Umbilical cord (tissue), 2 donors: ENCODE measurements at places on chromosomes 16 and 17.

GRCh38 chr17:18920911-18921441, 31.0 kb upstream of the SLC5A10 start:
- DNase-seq: no peak

GRCh38 chr16:81910366-81910885, 100.8 kb downstream of the SDR42E1 start:
- no peak for DNase-seq

GRCh38 chr16:81251871-81252270, 13.4 kb downstream of the BCO1 start:
- peak; percentile 82 for DNase-seq

DNA sequence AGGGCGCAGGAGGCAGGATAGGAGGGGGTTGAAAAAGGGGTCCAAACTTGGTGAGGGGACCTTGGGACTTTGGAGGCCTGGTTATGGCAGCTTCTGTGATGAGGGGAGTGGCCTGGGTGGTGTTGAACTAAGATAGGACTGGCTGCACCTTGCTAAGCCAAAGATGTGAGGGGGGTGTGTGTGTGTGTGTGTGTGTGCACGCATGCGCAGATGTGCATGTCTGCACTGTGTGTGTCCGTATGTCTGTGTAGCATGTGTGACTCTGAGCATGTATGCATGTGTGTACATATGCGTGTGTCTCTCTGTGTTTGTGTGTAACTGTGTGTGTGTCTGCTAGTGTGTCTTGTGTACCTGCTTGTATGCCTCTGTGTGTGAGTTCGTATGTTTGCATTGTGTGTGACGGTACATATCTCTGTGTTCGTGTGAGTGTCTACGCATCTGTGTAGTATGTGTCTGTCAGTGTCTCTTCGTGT, 4.1 kb downstream of the SLC16A5 start:
- DNase-seq: no peak

DNA sequence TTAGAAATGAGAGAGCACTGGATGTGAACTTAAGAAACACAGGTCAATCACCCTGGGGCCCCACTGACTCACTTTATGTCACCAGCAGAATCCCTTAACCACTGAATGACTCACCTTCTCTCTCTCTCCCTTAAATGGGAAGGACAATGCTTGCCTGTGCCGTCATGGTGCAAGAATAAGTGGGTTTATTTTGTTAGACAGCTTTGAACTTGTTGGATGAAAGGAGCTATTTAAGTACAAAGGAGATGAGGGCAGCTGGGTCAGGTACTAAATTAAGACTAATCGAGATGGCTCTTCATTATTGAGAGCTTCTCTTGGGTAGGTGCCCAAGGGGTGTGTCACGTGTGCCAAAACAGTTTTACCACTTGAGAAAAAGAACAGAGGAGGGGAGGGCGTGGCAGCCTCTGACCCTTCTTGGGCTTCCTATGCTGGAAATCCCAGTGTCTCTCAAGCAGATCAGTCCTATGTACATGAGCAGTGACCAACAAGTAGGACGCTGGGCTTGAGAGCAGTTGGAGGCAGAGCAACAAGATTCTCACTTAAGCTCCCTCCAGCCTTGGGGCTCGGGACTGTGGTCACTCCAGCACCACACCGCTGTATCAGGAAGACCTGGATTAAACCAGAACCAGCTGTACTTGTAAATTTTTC, 6.7 kb upstream of the KRT31 start:
- DNase-seq: peak; percentile 46

DNA sequence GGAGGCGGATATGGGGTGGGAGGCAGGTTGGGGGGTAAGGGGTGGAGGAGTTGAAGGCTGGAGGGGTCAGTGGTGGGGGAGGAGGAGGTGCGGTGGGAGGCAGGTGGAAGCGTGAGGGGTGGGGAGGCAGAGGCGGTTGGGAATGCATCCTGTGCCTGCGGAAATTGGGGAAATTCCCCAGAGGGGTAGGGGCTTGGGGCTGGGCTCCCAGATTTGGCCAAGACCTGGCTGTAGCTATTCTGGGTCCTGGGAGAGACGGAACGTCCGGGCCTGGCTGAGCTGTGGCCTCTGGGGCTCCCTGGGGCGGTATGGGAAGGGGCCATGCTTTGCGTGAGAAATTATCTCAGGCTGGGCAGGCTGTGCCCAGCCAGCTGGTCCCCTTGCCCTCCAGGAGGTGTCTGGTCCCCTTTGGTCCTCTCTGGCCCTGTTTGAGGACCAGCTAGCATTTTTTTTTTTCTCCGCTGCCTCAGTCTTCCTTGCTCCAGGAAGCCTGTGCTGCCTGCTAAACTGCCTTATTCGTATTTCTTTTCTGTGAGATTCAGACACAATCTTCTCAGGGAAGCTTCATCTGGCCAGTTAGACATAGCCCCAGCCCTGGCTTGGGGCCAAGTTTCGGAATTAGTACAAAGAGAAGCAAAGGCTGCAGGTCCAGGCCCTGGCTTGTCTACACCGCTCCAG, 7.3 kb upstream of the TRPV2 start:
- peak; percentile 87 for DNase-seq

DNA sequence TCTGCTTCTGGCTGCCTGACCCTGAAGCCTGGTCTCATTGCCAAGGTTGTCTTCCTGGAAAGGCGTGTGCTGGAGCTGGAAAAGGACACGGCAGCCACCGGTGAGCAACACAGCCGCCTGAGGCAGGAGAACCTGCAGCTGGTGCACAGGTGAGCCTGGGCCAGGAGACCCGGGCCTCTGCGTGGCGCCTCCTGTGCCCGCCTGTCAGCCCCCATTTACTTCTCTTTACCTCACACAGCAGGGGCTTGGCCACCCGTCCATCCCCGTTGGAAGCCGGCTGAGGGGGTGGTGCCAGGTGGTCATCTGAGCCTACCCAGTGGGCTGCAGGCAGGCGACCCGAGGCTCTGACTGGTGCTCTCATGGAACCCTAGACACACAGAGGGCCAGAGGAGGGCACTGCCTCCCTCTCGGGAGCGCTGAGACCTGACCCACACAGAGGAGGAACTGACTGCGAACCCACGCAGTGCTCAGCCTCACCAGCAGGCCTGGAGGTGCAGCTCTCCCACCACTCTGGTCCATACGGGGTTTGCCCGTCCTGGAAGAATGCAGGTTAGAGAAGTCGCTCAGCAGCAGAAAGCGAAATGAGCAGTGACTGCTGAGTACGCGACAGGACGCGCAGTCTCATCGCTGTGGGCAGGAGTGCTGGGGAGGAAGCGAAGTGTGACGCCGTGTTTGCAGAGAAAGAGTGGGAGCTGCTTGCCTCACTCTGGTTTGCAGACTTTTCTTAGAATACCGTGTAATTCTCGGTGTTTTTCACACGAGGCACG, 21.9 kb upstream of the CAPN15 start:
- no peak for DNase-seq

- DNase-seq: peak; percentile 72
These were observed 3.0 kb downstream of the DOC2B start for GRCh38 chr17:178292-179065.

DNA sequence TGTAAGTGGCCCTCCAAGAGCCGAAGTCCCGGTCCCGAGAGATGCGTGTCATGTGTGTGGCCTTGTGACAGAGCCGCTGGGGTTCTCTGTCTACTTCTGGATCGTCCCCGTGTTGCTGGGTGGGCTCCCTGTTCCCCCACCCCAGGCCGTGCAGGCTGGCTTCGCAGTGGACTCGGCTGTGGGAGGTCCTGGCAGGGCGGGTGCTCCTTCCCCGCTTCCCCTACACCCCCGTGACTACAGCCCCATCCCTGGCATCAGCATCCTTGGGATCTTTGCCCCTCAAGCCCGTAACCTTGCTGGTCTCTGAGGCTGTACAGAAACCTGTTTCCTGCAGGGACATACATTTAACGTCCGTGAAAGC, 136.3 kb downstream of the BANP start:
- DNase-seq: no peak

DNA sequence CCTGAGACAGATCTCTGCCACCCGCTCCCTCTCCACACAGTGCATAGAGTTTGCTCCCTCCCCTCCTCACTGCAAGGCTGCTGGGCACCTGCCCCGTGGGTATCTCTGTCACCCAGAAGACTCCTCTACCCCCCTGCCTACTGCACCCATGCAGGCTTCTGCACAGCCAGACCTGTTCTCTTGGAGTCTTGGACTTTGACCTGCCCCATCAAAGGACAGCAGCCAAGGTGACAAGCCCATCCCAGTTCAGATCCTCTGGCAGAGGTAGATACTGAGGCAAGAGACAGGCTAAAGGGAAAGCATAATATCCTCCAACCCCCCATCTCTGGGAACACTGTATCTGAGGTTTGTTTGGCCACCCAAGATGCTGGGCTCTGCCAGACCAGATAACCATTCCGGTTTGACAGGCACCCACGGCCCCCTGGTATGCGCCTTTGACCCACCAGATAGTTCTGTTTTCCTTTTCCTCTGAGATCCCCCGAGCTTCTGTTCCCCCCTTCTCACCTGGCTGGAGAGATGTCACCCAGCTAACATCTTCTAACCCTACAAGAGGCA, 239.6 kb downstream of the SOX9 start:
- no peak for DNase-seq
